ENCODE measurements at places on chromosomes 2 and 18.

DNA sequence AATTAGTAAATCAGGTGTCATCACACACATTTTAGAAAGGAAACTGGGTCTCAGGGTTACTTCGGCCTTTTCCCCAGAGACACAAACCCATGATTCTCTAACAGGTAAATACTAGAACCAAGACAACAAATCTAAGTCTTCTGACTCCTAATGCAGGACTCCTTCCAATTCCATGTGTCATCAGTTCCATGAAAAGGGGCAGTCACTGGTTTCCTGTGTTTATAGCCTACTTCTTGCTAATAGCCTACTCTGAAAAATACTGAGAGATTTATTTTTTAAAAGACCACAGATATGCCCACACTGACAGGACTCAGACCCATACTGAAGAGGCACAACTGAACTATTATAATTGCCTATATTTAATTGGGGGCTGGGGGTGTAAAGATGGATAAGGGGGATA lies 33.0 kb downstream of the RAB1A start:
- DNase-seq: no peak

- DNase-seq: no peak
Observed at GRCh38 chr2:3659447-3660432, 1.7 kb downstream of the ALLC start.

DNA sequence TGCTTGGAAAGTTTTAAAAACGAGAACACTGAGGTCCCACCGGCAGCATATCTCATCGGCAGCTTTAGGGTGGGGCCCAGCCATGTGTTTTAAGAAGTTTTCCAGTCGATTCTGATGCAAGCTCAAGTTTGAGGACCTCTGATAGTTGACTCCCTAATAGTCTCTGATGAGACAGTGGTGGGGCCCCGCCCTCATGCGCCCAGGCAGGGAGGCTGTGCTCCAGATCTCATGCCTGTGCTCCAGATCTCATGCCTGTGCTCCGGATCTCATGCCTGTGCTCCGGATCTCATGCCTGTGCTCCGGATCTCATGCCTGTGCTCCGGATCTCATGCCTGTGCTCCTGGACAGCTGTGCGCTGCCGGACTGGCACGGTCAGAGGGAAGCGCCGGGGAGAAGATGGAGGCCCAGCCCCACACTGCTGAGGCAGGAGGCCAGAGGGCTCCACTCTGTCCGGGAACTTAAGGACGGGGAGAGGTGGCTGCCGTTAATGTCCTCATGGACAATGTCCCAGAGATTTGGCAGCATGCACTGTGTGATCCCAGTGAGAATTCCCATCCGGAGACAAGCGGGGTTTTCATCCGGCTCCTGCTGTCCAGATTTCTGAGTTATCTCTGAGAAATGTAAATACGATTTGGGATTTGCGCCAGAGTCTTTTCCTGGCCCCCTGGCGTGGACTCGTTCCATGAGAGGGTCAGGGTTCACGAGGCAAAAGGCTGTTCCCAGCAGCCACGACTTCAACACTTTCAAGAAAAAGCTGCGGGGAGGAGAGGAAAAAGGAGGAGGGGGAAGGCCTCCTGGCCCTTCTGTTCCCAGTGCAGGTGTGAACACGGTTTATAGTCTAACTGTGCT lies 9.4 kb upstream of the COLEC11 start:
- no peak for DNase-seq

DNA sequence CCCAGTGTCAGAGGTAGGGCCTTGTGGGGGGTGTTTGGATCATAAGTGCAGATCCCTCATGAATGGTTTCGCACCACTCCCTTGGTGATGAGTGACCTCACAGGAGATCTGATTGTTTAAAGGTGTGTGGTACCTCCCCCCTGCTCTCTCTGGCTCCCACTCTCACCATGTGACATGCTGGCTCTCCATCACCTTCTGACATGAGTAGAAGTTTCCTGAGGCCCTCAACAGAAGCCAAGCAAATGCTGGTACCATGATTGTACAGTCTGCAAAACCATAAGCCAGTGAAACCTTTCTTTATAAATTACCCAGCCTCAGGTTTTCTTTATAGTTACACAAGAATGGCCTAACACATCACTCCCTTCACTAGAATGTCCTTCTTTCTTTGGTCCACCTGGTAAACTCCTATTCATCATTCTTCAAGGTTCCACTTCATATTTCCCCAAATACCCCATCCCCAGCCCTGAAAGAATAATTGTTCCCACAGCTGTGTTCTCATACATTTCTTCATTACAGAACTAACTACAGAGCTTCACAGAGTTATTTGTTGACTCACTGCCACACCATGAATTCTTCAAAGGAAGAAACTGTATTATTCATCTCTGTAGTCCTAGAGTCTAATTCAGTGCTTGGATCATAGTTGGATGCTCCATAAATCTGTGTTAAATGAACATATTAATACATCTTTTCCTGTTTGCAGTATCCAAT lies 81.2 kb upstream of the STK17B start:
- no peak for DNase-seq

DNA sequence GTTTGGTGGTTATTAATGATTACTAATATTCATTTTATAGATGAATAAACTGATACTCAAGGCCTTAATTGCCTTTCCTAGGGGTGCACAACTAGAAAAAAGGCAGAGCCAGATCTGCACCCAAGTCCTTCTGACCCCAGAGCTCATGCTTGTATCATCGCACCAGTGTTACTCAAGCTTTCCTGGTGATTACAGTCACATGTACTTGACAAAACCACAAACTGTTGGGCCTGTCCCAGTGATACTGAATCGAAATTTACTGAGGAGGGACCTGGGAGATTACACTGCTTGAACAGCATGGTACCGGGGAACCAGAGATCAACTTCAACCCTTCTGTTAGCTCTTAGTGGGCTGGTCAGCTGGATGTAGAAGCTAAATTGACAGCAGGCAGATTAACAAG lies 33.7 kb downstream of the FASTKD2 start:
- DNase-seq: no peak

GRCh38 chr2:69618362-69618761 lies 25.2 kb downstream of the AAK1 start:
- no peak for DNase-seq

DNA sequence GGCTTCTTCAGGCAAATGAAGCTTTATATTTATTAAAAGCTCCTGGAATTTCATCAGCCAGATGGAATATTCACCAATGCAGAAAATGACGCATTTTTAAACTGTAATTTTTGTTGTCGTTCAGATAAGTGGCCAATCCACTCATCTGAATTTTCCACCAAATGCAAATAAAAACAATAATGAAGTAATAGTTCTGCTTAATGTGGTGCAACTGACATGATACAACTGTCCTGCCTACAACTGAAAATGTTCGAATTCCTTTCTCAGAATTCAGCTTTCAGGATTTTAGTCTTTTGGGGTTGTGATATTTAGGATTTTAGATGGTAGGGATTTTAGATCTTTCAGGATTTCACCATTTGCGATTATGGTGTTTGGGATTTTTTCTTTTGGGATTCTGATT lies 27.1 kb upstream of the PUM2 start:
- no peak for DNase-seq
